Heart left ventricle (tissue), 16 donors: ENCODE measurements at places on chromosomes 12 and 14. TPM values are rescaled to one million over a fixed set of nuclear protein-coding genes. Genes with fewer than 3 reads are reported as not detected.
A peak's percentile ranks its signal among the peaks of the same experiment; 100 is the strongest.

DNA sequence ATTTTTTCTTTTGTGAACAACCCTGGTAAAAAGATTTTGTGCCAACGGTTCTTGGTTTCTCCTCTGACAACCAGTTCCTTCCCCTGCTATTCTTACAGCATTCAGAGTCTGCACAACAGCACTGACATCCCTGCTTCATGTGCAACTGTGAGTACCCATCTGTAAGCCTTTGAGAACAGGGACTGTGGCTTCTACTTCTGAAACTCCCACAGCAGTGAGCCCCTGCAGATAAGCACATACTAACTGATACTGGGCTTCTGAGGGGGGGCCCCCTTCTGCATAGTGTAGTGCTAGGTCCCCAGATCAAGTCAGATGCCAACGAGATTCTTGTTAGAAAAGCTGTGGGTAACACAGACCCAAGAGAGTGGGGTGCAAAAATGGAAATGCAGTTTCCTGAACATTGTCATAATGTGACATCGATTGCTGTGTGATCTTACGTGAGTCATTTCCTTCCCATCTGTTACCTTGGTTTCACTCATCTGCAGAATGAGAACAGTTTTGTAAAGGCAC is 11.1 kb upstream of the NINJ2 start:
- DNase-seq = no peak

Gene KICS2
- polyA plus RNA-seq = 1.8 TPM

GRCh38 chr12:108564724-108565123 is 2.3 kb downstream of the ISCU start:
- no peak for DNase-seq

- no peak for DNase-seq
Measured at GRCh38 chr14:51548187-51548586, 103.5 kb upstream of the FRMD6 start.

Gene FBLN5
- polyA plus RNA-seq = 26.0 TPM

DNA sequence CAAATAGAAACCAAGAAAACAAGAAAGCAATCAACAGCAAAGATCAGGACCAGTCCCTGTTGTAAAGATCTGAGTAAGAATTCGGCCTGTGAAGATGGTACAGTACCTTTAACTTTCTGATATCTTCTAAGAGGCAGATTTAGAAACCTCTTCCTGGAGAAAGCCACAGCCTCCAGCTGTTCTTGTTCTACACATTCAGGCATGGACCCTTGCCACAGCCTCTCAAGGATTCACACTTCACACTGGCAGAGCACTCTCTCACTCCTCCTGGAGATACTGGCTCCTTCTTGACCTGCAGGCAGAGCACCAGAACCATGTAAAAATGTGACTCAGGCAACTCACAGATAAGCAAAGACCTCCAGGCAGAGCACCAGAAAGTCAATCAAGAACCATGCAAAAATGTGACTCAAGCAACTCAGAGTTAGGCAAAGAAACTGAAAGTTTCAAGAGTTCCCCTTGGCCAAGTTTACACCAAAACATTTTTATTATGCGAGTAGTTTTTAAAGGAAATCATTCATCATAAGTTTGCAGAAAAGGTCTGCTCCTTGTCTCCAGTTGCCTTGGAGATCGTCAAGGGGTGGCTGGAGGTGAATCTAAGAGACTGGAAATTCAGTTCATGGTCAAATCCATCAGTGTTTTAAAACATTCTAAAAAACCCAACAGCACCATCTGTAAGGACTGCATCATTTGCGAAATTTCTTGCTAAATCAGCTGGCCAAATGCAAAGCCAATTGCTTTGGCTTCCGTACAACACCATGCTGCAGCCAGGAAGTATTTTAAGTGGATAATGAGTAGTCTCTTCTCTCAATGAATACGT is 119.3 kb upstream of the MDM1 start:
- DNase-seq = no peak

- no peak for DNase-seq
Measured at GRCh38 chr12:120825337-120825736, 78.8 kb downstream of the SPPL3 start.

- DNase-seq = no peak
Measured at GRCh38 chr12:79634957-79635471, 55.8 kb downstream of the PAWR start.

DNA sequence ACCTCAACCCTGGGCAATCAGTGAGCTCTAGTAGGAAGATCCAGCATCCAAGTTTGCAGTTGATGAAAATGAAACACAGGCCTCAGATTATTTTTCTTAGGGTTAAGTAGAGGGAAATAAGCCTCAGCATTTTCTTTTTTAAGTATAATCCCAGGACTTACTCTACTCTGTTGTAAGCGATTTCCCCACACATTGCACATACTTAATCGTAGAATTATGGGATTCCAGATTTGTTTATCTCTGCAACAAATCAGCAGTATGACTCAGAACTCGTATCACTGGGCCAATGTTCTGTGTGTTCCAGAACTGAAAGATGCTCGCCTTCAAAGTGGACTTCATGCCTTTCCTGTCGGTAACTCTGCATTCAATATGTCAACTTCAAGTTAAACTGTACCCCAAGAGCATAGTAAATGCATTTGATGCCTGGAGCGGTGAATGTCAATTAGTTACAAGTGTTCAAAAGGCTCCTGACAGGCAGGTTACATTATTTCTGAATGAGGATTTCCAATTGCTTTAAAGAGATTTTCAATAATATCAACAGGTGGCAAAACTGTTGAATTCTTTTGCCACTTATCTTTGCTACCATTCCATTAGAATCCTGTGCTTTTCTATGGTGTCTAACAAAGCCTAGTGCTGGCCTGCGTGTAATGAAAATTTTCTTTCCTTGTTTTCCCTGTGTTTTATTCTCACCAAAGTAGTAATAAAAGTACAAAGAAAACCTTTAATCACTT is 323.8 kb upstream of the SYT1 start:
- no peak for DNase-seq

- DNase-seq = peak; percentile 91
Measured at GRCh38 chr14:73759183-73759713, 45.1 kb upstream of the PNMA1 start.

DNA sequence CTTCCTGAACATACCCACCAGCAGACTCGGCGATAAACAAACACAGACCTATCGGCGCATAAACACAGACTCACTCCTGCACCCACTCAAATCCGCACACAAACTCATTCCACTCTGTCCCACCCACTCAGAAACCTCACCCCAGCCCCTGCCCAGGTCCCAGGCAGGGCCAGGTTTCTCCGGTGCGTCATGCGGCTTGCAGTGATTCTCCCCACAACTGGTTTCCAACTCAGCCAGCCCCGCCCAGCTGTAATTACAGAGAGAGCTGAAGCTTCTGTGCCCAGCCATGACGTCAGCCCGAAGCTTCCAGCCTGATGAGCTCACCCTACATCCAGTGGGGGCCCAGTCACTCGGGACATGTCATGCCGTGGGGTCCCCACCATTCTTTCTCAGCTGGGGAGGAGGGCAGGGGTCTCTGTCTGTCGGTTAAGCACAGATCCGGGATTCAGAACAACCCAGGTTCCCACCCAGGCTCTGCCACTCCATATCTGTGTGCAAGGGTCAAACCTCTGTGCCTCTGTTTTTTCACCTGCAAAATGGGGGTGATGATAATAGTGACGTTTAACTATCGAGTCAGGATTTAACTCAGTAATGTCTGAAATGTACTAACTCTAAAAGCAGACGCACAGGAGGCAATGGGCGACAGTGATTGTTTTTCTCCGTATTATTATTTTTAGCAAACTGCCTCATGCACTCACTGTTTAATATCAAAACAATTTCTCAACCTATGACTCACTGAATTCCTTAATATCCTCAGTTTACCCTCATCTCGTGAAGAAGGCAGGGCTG is 2.3 kb upstream of the HSPB8 start:
- peak; percentile 92 for DNase-seq

Gene MGST1
- polyA plus RNA-seq = 21.7 TPM

Gene BRI3BP
- 1.1 TPM for polyA plus RNA-seq

DNA sequence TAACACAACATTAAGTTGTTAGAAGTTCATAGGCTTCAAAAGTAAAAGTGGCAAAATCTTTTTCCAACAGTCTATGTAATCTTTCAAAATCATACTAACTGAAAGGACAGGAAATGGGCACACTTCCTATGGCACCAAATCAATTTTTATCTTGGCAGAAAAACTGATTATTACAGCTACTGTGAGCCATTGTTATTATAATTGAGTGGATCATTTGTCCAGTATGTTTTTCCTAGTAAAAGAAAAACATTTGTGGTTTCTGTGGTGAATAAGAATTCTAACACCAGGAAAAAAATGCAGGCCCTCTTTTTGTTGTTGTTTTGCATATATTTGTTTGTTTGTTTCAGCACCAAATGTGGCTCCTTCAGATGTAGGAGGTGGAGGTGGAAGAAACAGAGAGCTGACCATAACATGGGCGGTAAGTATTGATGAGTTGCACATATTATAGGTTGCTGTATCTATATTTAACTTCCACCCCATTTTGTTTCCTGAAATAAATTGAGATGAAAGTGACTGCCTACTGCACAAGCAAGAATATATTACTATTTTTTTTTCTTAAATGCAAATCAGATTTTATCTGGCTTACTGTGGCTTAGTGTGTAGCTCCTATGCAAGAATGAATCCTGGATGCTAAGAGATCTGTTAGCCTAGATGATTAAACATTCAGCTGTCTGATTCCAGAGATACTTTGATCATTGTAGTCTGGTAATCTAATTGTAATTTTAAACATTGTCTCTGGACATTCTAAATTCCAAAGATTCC is 174.1 kb upstream of the PDZRN4 start:
- DNase-seq = no peak

DNA sequence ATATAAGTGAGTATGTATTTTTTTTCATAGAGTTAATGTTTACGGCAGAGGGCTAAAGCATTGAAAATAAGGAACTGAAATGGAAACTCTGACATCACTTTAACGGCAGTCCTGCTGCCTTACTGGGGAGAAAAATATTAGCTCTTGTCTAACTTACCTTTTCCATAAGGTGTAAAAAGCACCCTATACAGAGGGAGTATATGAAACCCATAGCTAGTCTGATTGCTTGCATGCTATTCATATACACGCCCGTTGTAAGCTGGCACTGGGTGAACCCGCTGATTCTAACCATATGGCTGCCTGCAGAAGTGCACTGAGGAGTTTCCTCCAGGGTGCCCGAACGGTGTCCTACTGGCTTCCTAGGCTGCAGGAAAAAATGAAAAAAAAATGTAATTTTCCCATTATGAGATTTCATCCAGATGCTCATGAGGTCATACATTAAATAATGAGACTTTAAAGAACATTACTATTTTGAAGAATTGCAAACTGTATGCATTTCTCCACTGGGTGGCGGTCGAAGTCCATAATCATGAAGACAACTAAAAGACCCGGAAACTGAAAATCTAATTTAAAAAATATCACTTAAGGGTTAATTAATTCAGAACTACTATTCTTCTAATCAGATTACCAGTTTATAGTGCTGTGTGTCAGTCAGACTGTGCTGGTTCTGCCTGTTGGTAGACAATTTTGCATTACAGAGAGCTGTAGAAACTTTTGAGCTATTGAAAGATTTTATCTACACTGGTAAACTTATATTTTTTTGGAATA is 144.7 kb downstream of the ALX1 start:
- no peak for DNase-seq
